ENCODE measurements at places on chromosomes 4 and X.

DNA sequence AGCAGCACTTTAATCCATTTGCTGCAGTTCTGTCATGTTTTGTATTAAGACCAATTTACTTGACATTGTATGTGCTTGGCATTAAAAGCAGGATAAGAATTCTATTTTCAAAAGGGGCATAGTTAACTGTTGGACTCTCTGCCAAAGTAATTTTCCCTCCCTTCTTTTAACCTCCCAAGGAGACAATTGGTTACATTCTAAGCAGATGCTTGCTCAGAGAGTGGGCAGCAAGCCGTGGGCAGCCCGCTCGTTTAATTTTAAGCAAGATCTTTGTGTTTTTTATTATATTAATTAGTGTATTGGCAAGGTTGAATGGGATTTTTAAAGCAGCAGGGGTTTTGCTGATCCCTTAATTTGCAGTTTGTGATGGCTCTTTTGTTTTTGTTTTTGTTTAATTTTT lies 37.1 kb upstream of the KLHL8 start:
- no peak for DNase-seq

DNA sequence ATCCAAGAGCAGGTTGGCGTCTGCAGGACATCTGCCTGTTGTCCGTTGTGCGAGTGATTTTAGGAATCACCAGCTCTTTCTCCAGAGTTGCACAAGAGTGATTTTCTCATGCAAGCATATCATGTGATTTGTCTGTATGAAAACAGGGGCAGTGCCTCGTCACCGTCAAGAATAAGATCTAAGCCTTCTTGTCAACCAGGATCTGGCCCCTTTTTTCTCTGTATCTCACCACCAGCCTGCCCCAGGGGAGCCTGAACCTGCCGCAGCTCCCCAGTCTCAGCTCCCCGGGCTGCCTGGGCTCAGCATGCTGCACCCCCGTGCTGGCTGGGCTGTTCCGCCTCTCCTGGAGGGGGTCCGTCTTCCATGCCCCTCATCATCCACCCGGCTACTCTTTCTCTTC lies 90.5 kb downstream of the STOX2 start:
- no peak for DNase-seq

GRCh38 chr4:165367040-165367439 lies 11.8 kb upstream of the CPE start:
- DNase-seq: no peak

- no peak for DNase-seq
Measured at GRCh38 chr4:16082041-16082425, 1.8 kb downstream of the PROM1 start.

DNA sequence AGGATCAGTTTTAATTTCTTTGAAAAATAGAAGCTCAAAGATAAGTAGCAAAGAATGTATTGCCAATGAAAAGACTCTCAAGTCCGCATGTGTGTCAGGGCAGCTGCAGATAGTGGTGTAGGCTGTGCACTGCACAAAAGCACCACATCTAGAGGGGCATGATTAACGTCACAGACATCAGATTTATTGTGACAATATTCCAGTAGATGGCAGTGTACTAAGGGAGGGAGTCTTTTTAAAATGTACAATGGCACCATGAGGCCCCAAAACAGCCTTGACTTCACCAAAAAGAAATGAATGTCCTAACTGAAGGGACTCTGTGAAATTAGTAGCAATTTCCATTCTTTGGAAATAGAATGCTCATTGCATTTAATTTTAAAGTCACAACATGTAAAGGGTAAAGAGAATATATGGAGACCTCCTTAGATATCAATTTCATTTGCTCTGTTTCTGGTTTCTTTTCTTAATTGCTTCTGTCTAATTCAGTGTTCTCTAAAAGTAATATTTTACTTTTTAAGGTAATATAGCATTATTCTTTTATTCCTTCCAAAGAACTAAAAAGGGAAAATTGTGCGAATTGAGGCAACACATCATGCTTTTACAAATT lies 98.4 kb downstream of the ZNF827 start:
- DNase-seq: no peak

DNA sequence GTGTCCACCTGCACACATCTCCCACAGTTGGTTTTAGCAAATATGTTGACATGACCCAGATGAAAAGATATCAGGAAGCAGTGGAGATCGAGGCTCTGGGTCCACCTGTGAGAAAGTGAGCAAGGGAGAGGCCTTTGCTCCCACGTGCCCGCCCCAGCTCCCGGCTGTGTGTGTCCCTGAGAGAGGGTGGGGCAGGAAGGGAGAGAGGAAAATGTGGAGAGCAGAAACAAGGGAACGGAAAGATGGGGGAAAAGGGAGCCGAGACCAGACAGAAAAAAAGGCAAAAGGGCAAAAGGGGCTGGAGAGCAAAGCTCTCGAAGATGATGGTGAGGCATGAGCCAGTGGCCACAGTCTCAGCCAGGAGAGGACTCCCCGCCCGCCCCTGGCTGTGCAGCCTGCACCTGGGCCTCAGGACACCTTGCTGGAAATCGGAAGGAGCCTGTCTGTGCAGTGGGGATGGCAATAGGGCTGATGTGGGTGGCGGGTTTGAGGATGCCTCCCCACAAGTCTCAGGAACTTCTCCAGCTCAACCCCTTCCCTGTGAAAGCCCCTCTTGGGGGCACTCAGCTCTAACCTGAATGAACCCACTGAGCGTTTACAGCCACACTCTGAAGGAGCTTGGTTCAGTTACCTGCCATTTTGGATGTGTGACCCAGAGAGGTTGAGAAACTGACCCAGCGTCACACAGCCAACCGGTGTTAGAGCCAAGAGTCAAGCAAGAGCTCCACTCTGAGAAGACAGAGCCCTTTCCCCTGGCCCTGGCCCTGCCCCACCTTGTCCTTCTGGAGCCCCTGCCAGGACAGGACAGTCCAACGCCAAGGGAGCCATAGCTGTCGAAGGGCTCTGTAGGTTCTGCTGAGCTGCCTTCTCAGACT lies 20.3 kb upstream of the MSX1 start:
- DNase-seq: no peak

DNA sequence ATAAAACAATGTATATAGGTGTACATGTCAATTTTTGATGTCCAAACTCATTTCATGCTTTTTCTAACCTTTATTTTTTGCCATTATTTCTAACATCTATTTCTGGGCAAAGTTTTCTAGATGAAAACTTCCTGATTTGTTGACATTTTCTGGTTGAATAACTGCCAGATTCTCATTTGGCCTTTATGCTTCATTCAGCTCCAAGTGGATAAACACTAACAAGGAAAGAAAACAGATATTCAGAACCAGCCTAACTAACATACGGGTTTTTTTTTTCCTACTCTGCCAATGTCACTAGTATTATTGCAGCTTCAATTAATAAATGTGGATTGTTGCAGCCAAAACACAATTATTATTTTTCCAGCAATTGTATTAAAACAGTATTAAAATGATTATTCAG lies 50.9 kb upstream of the RAP1GDS1 start:
- no peak for DNase-seq

DNA sequence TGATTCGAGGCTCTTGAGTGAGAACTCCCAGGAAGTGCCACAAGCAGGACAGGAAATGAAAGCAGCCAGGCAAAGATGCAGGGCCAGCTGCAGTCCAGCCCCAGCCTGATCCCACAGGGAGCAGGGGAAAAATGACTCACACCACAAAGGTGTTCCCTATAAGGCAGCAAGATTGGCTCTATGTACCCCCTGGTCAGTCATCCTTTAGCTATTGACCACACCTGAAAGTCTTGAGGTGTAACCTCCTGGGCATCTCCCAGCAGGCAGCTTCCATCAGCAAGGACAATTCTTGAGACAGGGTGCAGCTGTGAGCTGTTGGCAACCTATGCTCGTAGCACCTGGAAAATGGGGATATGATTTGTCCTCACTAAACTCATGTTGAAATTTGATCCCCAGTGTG lies 27.9 kb upstream of the EXOC1L start:
- no peak for DNase-seq

DNA sequence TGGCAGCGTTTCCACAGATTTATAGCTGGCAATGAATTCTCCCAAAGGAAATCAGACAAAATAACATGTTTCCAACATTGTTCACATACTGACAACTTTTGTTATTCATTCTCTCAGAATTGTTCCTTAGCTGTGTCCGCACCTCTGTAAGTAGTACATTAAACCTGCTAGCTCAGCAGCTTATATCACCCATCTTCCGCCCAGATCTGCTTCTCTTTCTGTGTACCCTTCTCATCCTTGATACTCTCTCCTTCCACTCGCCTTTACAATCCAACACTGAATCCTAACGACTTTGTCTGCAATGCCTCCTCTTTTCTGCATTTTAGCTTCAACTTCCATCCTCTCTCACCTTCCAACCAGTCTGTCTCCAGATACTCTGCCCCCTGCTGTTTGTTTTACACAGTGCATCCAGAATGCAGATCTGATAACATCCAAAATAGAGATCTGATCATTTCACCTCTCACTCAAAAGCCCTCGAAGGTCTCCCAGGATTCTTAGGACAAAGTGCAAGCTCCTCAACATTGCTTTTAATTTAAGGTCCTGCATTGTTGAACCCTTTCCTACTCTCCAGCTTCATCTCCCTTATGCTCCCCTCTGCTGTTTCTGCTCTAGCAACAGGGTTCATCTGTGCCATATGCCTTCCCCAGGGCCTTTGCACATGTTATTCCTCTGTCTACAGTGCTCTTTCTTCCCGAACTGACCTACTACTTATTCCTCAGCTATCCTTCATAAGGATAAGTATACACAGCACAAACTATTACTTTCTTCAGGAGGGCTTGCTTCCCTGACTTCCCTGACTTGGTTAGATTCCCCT lies 67.3 kb upstream of the VBP1 start:
- peak; percentile 0 for DNase-seq

DNA sequence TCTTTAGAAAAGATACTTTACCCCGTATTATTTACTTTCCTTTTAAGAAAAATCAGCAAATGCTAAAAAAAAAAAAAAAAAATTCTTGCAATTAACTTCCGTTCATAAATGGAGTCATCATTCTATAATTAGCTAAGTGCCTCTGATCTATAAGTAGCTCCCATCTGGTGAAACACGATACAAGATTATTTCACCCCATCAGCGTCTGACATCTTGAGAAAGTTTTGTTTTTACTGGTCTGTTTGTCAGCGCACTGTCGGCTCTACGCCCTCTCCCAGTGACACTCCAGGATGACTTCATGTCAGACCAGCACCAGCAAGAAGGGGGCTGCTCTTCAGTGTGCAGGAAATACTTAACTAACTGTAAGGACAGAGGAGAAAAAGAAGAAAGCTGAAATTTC lies 108.3 kb downstream of the AFAP1 start:
- no peak for DNase-seq

GRCh38 chr4:113893546-113893945 lies 85.9 kb downstream of the ARSJ start:
- DNase-seq: no peak

- no peak for DNase-seq
Measured at GRCh38 chrX:42128020-42128419, 204.7 kb upstream of the CASK start.

DNA sequence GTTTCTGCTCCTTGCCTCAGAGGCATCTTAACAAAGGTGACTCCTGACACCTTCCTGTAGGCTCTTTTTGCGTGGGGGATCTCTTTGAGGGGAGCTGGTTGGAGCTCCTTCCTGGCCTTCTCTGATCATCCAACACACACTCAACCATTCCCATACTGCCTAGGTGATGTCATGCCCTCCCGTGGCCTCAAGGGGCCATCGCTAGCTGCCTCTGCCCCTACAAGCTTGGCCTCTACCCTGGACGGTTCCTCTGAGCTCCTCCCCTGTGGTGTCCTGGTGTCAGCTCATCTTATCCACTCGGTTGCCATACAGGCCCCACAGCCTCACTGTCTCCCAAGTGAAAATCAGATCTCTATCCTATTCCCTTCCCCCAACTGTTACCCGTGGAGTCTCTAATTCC lies 13.7 kb upstream of the ZNF185 start:
- no peak for DNase-seq

DNA sequence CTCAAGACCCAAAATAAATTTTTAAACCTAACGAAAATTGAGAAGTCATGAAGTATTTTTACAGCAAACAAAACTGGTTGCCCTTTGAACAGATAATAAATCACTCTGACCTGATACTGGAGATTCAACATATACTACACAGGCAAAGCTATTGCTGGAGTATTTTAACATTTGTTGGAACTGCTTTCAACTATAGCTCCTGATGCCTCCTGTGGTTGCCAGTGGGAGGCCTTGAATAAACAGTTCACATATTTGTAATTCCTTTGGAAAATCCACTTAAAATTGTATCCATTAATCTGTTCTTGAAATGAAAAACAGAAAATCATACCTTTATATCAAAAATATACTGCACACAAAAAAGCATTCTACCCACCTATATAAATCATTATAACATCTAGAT lies 605.1 kb downstream of the KCTD8 start:
- DNase-seq: no peak

Measured in stimulated activated CD4-positive, alpha-beta T cell treated with anti-CD3 and anti-CD28 coated beads, Interleukin-12 subunit alpha, Interleukin-12 subunit beta, amount 100 ng/mL, for 48 hours (primary cell).